Esophagus squamous epithelium (tissue), 5 donors: ENCODE measurements at places on chromosomes 2 and 18.

GRCh38 chr2:171160119-171160955 is at the start of gene TLK1:
Gene TLK1 (minus strand): TSS chr2:171160893. CDS start chr2:171160428, 465 bp downstream.
- no peak for DNase-seq

- DNase-seq, result no peak
These were observed 62.1 kb upstream of the NPAS2 start for GRCh38 chr2:100757621-100758394.

DNA sequence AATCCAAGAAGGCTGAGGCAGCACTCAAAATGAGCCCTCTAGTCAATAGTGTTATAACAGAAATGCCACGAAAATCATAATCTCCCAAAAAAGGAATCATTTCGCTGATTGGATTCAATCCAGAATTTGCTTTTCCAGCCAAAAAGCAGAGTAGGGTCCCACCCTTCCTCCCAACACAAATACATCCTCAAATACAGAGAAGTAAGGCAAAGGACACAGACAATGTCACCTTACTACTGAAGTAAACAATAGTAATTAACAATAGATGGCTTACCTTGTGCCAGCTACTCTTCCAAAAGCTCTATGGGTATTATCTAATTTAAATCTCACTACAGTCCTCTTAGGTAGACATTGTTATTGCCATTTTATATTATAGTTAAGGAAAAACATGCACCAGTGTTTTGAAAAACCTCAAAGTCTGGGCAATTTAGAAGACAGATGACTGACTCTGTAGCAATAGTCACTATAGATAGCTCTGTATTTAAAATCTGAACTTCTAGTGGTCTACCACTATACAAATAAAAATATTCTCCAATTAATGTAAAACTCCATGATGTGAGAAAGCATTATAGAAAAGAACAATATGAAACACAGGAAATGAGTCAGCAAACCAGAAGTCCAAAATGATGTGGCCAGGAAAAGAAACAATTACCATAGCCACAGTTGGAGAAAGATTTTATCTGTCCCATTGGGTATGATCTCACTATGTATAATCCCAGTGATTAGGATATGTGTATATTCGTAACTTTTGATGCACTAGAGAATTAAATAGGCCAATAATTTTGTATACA is 305.0 kb upstream of the ERBB4 start:
- no peak for DNase-seq

GRCh38 chr2:215022418-215022817 is 116.0 kb downstream of the ABCA12 start:
- DNase-seq, result no peak

- no peak for DNase-seq
These were observed 126.2 kb upstream of the EML6 start for GRCh38 chr2:54597153-54597848.

DNA sequence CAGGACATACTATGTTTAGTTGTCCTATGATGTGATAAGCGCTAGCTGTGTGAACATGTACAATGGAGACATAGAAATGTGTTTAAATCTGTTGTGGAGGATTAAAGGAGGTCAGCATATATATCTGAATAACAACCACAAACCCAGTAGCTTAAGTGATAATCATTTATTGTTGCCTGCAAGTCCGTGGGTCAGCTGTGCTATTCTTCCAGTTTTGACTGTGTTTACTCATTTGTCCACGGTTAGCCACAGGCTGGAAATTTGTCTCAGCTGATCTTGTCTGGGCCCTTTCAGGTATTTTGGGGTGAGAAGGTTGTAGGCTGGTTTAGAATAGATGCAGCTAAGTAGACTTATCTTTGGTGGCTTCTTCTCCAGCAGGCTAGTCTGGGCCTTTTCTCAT is 110.4 kb downstream of the PARD3B start:
- DNase-seq, result no peak
